SJCRH30 (cell line): ENCODE measurements at places on chromosomes 7 and 10. TPM values are rescaled to one million over a fixed set of nuclear protein-coding genes. Genes with fewer than 3 reads are reported as not detected.

DNA sequence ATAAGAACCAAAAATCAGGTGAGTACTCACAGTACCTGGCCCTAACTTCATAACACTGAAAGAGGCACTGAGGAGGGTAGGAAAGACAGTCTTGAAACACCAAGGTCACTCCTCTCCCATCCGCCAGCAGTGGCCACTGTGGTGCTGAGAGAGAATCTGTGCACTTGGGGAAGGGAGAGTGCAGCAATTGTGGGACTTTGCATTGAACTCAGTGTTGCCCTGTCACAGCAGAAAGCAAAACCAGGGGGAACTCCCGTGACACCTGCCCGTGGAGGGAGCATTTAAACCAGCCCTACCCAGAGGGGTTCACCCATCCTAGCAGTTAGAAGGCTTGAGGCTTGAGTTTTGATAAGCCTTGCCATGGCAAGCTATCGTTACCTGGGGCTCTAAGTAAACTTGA lies 35.2 kb upstream of the MAP3K8 start:
- H3K27me3 ChIP-seq = no peaks in the 10 kb centered on the region
- no peaks in the 10 kb centered on the region for H3K36me3 ChIP-seq
- DNase-seq = no peak
- no peak overlapping the region for H3K4me3 ChIP-seq

- H3K27ac ChIP-seq = no peak overlapping the region
- DNase-seq = no peak
- no peak overlapping the region for H3K4me3 ChIP-seq
- no peaks in the 10 kb centered on the region for H3K27me3 ChIP-seq
Measured at GRCh38 chr7:147478796-147479195, 1111.8 kb upstream of the C7orf33 start.

DNA sequence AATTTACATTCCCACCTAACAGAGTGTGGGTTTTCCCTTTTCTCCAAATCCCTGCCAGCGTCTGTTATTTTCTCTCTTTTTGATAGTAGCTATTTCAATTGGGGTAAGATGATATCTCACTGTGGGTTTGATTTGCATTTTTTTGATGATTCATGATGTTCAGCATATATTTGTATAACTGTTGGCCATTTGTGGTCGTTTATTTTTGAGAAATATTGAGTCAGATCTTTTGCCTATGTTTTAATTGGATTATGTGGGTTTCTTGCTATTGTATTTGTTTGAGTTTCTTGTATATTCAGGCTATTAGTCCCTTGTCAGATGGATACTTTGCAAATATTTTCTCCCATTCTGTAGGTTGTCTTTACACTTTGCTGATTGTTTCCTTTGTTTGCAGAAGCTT lies 193.8 kb downstream of the ABCA13 start:
- H3K4me1 ChIP-seq = no peaks in the 10 kb centered on the region
- H3K27ac ChIP-seq = no peak overlapping the region
- H3K36me3 ChIP-seq = no peaks in the 10 kb centered on the region
- H3K27me3 ChIP-seq = no peaks in the 10 kb centered on the region; the same call in 1 of the 2 replicates

DNA sequence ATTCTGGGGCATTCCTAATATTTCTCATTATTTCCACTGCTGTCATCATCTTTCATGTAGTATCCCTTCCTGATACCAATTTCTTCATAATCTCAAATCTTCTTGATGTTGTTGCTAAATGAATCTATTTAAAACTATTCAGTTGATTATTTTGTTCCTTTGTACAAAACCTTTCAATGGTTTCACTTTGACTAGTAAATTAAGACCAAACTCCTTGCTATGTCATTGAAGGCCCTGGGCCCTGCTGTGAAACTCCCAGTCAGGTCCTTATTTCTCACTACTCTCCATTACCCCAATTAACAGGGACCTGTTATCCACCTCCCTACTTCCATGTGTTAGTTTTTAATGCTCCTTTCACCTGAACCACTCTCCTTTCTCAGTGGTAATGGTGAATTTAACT lies 97.0 kb downstream of the CTTNBP2 start:
- H3K27me3 ChIP-seq = no peaks in the 10 kb centered on the region; the same call in 1 of the 2 replicates
- no peaks in the 10 kb centered on the region for H3K36me3 ChIP-seq
- no peak overlapping the region for H3K27ac ChIP-seq
- no peaks in the 10 kb centered on the region for H3K4me1 ChIP-seq

SERPINE1 gene
- 1.2 and 1.7 TPM in 2 replicates for total RNA-seq

DNA sequence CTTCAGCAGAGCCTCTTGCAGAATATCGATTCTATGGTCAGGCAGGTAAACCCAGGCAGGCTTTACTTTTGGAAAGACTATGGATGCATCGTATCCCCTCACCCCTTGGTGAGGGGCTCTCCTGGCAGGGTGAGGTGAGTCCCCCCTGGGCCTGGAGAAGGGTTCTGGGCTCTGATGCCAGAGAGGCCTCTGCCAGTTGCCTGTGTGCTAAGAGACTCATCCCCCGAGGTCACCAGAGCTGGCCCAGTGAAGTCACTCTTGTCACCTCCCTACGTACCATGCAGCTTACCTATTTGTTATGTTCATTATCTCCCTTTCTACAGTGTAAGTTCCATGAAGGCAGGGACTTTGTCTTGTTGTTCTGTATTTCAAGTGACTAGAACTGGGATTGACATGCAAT lies 51.3 kb downstream of the TSPAN15 start:
- no peaks in the 10 kb centered on the region for H3K36me3 ChIP-seq
- no peak overlapping the region for H3K27ac ChIP-seq
- DNase-seq = no peak
- no peaks in the 10 kb centered on the region for H3K4me1 ChIP-seq

DNA sequence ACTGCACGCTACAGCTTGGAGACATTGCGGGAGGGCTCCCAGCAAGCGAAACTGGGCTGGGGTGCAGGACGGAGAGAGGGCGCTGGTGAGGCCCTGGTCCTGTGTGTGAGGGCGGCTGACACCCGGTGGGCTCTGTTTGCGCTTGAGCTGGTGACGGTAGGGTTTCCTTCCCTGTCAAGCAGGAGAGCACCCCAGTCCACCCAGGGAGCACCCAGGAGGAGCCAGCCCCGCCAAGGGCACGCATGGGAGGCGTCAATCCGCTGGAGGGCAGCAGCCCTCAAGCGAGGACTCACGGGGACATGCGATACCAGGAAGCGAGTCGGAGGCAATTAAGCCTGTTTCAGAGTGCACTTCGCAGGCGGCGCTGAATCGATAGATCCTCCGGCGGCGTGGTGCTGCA lies 109.4 kb downstream of the MAD1L1 start:
- no peaks in the 10 kb centered on the region for H3K27me3 ChIP-seq
- no peak for DNase-seq
- H3K27ac ChIP-seq = no peak overlapping the region
- no peak overlapping the region for H3K4me3 ChIP-seq
- H3K36me3 ChIP-seq = no peaks in the 10 kb centered on the region
- H3K4me1 ChIP-seq = no peaks in the 10 kb centered on the region
